Stimulated activated CD4-positive, alpha-beta T cell treated with anti-CD3 and anti-CD28 coated beads, Interleukin-2, amount 100 ng/mL, for 4 hours (primary cell): ENCODE measurements at places on chromosomes 7 and 10.
A peak's percentile ranks its signal among the peaks of the same experiment; 100 is the strongest.

DNA sequence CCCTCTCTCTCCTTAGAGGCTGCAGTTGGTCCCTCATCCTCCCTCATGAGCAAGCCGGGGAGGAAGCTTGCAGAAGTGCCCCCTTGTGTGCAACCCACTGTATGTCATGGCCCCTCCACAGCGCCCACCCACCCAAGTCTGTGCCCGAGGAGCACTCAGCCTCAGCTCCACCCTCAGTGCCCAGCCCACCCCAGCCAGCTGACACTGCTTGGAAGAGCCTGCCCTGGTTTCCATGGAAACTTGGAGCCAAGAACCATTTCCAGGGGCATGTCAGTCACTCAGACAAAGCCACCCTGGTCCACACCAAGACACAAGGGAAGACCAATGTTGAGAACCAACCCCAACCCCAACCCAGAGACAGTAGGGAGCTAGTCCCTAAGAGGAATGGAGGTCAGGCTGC lies 79.5 kb downstream of the PAX2 start:
- no peak for DNase-seq

- no peak for DNase-seq
Measured at GRCh38 chr7:22765609-22766008, 38.6 kb downstream of the IL6 start.

DNA sequence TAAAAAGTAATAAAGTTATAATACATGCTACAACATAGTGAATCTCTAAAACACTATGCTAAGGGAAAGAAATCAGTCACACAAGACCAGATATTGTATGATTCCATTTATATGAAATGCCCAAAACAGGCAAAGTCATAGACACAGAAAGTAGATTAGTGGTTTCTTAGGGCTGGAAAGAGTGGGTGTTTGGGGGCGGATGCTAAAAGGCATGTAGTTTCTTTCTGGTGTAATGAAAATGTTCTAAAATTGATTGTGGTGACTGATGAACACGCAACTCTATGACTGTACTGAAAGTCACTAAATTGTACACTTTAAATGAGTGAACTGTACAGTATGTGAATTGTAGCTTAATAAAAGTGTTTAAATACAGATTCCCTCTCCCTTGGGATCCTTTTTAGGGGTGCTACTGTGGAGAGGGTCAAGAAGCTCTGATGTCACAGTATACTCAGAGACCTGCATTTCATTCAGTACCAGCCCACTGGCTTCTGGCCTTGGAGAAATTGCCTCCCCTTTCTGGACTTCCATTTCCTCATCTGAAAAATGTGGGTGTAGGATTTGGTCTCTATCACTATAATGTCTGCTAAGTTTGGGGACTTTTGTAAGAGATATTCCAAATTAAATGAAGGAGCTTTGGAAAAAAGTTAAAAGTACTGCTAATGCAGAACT lies 46.4 kb downstream of the AOAH start:
- peak; percentile 66 for DNase-seq

DNA sequence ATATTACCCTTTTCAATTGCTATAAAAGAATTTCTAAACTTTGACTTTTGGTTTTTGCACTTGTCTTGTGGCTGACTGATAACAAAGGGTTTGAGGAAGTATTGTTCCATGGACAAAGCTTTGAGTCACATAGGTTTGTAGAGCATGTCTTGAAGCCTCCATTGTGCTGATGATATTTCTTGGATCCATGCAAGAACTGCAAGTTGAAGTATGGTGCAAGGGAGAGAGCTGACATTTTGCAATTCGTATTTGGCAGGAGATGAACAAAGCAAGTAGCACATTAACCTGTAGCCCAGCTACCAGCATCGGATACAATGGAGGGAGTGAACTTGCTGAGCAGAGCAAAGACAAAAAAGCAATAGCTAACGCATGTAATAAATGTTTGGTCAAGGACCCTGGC lies 23.4 kb downstream of the MGAM2 start:
- no peak for DNase-seq

GRCh38 chr10:29795850-29796249 lies 161.1 kb upstream of the SVIL start:
- DNase-seq, result no peak

DNA sequence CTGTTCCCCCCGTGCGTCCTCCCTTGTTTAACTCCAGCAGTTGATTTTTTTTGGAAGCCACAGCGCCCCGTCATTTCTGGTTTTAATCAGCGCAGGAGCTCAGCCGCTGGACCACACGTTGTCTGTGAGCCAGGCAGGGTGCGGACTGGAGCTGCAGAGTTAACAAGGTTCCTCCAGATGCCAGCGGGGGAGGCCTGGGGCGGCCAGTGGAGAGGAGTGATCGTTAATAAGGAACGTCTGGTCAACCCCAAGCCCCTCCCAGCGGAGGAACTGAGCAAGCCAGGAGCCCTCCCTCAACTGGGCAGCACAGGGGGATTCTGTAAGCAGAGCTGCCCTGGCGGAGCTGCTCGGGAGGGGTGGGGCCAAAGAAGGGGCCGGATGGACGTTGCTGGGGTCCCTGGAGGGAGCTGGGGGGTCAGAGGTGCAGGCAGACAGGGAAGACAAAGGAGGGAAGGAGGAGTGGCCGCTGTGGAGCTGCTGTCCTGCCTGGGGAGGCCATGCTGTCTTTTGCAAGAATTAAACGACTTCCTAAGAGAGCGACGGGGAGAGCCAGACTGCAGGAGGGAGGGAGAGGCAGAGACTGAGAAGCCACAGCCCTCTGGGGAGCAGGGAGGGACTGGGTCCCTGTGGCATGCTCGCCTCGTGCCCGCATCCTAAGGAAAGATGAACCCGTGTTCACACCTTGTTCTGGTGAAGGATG lies 537.1 kb upstream of the FOXK1 start:
- no peak for DNase-seq

GRCh38 chr10:25766687-25767221 lies 167.3 kb upstream of the MYO3A start:
- DNase-seq, result no peak

GRCh38 chr7:100122568-100122967 lies 3.1 kb downstream of the CNPY4 start:
- no peak for DNase-seq

DNA sequence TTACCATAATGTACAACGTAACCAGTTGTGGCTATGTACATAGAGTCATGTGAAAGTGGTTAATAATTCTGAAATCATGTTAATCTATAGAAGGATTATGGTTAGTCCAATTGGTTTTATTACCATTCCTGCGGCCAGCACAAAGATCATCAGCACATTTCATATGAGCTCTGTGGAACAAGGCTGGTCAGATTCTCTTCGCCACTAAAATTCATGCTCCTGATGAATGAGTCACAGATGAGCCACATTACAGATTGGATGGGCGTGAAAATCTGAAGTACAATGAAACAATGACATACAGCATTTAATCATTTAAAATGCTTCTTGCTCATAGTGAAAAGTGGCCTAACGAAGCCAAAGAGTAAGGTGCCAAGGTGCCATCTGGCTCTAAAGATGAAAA lies 716.2 kb upstream of the PHF14 start:
- DNase-seq, result no peak

- DNase-seq, result no peak
Measured at GRCh38 chr7:128017862-128018845, 13.1 kb downstream of the LRRC4 start.

DNA sequence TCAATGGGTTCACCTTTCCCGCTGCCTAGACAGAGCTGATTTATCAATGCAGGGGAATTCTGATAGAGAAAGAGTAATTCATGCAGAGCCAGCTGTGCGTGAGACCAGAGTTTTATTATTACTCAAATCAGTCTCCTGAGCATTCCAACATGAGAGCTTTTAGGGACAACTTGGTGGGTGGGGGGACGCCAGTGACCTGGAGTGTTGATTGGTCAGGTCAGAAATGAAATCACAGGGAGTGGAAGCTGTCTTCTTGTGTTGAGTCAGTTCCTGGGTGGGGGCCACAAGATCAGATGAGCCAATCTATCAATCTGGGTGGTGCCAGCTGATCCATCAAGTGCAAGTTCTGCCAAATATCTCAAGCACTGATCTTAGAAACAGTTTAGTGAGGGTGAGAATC lies 99.0 kb upstream of the CAV2 start:
- no peak for DNase-seq

DNA sequence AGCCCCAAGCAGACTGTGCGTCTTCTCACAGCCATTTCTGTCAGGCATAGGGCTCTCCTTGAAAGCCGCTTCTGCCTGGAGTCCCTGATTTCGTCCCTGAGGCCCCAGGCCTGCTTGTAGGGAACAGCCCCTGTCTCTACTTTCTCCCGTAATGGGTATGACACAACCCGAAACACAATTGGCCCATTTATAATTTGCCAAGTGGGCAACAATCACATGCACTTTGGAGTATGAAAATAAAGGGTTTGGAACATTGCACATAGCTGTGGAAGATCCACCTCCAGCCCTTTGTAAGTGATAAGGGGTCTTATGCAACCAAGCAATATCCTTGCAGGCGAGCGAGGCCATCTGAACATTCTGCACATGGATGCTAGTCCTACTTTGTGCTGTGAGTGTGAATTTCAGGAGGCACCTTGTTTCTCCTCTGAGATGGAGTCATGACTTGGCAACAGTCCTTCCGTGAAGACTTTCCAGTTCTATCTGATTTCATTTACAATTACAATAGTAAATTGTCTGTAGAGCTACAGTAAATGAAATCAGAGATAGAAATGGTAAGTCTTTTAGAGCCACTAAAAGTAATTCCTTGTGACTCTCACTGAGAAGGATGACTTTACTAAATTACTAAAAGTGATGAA lies 141.5 kb downstream of the CUBN start:
- no peak for DNase-seq

DNA sequence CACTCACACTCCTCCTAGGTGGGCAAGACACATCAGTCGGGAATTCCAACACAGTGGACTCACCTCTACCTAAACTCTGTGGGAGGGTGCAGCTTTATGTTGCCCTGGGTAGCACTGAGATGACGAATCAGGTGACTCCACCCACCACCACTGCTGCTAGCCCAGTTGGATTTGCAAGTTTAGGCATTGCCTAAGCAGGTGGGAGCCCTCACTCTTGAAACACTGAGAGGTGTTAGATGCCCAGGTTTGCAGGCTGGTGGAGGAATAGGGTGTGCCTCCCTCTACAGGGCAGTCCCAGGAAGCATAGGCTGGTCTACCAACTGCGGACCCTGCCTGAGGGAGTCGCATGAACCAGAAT lies 708.9 kb downstream of the POM121L12 start:
- DNase-seq, result no peak

DNA sequence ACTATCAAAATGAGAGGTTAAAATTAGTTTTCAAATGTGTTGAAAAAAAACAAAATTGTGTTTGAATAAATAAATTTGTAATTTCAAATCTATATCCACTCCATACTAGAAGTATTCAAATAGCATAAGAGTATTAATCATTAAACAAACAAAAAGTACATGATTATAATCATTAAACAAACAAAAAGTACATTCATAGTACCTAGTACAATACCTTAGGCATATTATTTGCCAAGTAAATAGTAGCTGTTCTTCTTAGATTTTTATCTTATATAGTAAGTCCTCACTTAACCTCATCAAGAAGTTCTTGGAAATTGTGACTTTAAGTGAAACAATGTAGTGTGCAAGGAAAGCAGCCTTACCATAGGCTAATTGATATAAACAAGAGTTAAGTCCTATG lies 349.3 kb upstream of the VWC2 start:
- no peak for DNase-seq

DNA sequence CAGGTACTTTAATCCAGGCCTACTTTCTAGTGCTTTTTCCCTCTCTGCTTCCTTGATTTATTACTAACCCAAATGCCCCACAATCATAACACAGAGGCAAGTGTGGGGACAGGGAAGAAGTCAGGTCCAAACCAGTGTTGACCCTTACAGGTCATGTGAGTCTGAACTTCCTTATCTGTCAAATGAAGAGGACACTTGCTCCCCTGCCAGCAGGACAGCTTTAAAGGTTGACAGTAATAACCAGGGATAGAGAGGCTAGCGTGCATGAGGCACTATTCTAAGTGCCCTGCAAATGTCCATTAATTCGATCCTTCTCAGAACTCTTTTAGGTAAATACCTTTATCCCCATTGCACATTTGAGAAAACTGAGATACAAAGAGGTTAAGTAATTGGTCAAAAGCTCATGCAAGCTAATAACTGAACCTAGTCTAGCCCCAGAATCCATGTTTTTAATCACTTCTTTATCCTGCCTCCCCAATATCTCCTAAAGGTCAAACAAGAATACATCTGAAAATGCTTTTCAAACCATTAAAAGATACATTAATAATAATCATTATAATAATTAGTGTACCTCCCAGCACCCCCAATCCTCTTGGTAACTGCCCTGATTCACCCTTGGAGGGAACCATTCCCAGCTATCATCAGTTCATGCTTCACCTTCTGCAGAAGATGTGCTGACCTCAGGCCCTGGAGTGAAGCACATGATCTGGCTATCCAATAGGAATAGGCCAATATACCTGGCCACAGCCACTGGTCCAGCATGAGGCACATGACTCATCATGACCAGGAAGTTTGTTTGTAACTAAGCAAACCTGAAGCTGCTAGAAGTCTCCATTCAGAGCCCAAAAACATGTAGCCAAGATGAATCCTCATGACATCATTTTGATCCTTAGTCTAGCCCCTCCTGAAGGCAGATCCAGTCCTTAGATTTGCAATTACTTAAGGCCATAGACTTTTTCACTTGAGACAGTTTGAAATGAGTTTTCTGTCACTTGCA lies 40.7 kb downstream of the SGMS1 start:
- DNase-seq, result no peak

DNA sequence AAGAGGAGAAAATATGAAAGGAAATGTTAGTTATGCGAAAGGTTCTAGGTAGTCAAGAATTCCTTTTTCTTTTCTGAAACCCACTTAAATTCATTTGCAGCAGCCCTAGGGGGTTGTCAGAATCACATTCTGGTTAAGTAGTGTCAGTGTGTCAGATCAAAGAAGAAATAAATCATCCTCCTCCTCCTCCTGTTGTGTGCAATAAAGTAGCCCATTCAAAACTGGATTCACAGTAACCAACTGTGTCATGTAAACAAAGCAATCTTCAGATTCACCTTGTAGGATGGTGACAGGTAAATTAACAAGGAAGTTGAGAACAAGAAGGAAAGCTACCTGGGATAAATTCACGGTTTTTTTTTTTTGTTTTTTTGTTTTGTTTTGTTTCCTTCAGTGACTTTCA lies 127.5 kb downstream of the NSUN6 start:
- no peak for DNase-seq

DNA sequence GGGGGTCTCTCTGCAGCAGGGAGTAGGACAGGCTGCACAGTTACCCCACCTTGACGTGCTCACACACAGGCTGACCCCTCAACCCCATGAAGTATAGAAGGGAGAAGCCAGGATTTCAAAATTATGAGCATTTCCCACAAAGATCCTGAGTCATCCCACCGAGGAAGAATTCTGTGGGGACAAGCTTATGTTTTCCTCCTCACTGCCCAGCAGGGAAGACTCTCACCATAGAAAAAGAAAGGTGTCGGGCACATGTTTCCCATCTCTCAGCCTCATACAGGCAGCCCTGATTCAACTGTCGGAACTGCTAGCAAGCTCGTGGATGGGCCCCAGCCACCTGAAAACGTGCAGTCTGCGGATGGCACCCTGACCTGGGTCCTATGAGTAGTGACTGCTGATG lies 499.7 kb upstream of the MKI67 start:
- no peak for DNase-seq

DNA sequence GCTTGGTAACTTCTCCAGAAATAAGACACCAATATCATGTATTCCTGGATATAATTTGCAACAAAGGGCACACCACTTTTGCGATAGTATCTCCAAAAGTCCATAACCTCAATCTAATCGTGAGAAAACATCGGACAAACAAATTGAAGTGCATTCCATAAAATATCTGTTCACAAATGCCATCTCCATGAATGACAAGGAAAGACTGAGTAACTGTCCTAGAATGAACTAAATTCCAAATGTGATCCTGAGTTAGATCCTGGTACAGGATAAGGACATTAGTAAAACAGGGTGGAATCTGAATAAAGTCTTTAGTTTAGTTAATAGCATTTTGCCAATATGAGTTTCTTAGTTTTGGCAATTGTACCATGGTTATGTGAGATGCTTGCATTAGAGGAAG lies 384.2 kb downstream of the SUGCT start:
- no peak for DNase-seq
